ENCODE measurements at places on chromosomes 1 and 21. TPM values are rescaled to one million over a fixed set of nuclear protein-coding genes. Genes with fewer than 3 reads are reported as not detected.

The ARHGAP30 gene
- total RNA-seq: 2.6 TPM

The TEX38 gene
- 0.24 TPM for total RNA-seq

The C1QA gene
- total RNA-seq: 35.1 TPM

DNA sequence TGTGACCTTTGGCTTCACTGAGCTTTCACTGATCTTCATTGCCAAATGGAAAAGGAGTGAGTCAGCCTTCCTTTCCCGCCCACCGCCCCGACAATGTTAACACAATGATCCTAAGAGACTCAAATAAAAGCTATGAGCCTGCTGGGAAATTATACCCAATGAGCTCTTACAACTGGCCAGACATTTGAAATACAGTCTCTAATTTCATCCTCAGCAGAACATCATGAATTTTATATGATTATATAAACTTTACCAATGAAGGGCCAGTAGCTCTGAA lies 252.5 kb downstream of the SIPA1L2 start:
- no peak for DNase-seq

DNA sequence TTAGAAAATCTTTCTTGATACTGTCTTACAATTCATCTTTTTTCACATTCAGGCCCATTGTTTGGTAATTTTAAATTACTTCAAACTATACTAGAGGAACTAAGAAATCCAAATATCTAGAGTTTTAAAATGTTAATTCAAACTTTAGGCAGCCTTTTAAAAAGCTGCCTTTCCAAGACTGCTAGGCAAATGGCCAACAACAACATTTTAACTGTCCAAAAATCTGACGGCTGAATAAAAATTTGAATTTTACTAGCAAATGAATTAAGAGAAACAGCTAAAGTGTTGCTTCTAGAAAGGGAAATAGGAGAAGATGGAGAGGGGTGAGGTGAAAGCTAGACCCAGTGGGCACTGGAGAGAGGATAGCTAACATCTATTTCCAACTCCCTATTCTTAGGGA lies 17.2 kb downstream of the DPYD start:
- no peak for DNase-seq

- DNase-seq: no peak
Measured at GRCh38 chr21:39182484-39183271, 573 bp downstream of the PSMG1 start.

- DNase-seq: no peak
Measured at GRCh38 chr1:117009132-117009531, 7.6 kb downstream of the CD101 start.
